ENCODE measurements at places on chromosomes 4 and X. TPM values are rescaled to one million over a fixed set of nuclear protein-coding genes. Genes with fewer than 3 reads are reported as not detected.

Gene PDGFC
- total RNA-seq, result 22.5 TPM

Gene CT45A3
- not detected for total RNA-seq

Gene MAGEH1
- 36.9 TPM for total RNA-seq

Gene KLHL13
- total RNA-seq, result 19.7 TPM

DNA sequence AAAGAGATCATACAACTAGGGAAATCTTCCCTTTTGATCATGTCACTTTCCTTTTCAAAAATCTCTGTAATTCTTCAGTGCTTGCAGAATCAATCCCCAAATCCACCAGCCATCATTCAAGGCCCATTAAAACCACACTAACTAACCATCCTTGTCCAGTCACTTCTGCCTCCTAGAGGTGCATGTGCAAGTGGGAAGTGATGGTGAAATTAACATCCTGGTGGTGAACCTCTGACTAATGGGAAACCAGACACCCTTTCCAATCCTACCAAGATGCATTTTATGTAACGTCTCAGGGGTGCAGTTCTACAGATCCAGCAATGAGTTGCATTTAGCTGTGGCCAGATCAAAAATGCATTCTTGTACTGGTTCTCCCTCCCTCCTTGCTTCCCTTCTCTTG is 341.8 kb downstream of the RAPGEF2 start:
- DNase-seq, result no peak

DNA sequence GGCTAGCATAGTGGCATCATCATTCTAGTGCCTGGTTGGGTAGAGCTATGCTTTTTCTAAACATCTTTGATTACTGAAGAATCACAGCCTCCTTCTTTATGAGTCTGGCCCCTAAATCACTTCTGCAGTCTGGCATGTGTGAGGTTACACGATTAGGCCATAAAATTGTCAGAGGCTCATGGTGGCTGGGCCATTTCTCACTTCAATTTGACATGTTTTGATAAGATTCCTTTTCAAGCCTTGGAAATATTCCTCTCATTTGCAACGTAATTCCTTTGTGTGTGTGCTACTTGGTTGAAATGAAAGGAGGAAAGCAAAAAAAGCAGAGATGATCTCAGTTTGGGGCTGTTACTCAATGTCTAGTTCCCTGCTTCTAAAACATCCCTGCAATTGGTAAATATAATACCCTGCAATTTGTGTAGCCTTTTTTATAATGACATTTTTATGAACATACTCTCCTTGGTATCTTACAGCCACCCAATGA is 6.2 kb downstream of the CCKAR start:
- peak; percentile 27 for DNase-seq

DNA sequence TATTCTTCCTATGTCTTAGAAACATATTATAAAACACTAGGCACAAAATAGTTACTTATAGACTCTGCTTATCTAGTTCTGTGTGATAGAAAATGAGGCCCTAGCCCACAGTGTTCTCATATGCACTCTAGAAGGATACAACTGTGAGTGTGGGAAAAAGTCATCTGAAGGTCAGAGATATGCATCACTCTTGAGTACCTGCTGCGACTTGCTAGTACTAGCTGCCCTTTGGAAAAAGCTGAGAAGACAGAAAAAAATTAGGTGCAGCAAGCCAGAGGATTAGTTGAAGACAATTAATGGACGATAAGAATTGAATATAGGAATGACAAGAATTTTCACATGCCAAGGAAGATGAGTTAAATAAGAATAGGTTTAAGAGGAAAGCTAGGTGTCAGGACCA is 61.3 kb downstream of the MTHFD2L start:
- DNase-seq, result no peak

GRCh38 chrX:152869972-152870371 is 27.9 kb upstream of the ZNF185 start:
- no peak for DNase-seq

DNA sequence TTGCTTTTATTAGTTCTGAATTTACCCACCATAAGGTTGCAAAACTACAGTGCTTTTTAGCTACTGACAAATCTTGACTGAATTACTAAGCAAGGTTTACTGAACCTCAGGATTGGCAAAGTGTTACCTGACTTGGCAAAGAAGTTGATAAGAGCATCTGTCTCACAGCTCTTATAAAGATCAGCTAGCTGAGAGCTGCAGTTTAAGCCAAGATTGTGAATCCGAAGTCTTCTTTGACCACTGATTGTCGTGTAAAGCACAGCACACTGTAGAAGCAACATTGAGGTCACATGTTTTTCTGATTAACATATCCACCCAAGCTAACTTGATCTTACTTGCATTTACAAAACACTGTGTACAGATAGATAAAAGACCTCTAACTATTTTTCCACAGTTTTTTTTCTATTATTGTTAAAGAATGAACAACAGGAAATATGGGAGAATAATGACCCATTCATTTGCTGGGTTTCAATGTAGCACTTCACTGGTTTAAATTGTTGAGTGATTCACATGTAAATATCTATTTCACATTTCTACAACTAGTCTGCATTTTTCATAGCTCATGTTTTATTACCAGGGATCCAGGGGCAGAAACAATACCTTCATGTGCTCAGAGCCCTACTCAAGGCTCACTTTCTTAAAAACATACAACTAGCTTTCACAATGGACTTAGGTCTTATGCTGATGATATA is 54.0 kb downstream of the METTL14 start:
- DNase-seq, result no peak

DNA sequence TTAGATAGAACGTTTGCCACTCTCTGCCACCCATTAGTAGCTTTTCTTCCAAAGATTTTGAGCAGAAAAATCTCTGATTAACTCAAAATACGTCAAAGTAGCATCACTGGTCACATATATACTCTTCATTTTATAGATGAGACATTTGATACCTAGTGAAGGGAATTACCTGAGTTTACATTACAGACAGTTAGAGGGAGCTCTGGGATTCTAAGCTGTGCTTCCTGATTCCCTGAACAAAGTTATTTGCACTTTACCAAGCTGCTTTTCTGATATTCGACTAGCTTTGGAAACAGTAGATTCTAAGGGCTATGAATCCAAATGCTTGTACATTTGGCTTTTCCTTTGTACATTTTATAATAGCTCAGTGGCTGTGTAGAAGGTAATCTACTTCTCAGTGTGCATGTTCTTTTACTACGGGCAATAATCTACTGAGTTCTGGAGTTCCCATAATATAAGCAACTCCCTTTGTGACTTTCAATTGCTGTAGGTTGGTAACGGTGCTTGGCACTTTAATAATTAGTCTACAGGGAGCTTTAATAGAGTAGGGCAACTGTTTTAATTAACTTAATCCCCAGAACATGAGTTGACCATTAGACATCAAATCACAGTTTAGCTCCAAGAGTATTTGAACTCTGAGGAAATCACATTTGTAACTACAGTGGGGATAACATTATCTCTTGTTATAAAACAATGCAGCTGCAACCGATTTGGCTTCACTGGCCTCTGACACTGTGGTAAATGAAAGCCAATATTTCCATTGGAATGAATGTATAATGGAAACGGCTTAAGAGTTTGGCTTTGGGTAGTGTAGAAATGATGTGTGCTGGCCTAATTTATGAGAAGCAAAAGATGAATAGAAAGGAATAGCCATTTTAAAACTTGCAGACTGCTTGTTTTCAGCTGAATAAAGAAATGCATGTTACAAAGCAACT is 1602.4 kb downstream of the STIM2 start:
- DNase-seq, result no peak

DNA sequence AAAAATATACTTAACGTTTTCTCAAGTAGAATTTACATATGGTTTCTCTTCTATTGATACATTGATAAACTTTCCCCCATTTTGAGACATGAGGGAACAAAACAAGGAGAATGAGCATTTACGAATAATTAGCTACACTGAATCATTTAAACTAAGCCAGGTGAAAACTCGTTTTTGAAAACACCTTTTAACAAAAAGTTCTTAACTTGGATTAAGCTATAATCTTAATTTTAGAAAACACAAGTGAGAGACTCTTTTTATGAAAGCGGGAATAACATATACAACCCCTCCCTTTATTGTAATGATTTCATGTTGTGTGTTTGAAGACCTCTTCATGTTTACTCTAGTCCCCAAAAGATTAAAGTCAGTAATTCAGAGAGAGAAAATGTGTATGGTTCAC is 20.1 kb downstream of the PDLIM3 start:
- DNase-seq, result no peak
